ENCODE measurements at places on chromosomes 3 and 15.
A peak's percentile ranks its signal among the peaks of the same experiment; 100 is the strongest.

- peak; percentile 91 for DNase-seq
These were observed 1.4 kb upstream of the RAD18 start for GRCh38 chr3:8964436-8965370.

DNA sequence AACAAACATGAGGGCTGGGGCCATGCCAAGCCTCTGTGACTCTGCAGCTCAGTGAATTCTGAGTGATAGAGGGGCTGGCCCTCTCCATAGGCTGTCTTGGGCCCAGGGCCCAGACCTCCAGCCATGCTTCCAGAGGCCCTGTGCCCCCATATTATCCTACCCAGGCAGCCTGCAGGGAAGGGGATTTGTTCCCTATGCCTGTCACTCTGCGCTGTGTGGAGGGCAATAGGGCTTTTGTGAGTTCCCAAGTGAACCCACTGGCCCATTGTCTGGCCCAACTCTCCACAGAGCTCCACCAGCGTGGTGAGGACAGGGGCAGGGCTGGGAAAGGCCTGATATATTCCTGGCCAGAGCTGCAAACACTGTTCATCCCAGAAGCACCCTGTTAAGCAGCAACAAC lies 113.2 kb downstream of the EPHB1 start:
- DNase-seq = no peak

- DNase-seq = peak; percentile 88
These were observed 22.2 kb downstream of the UACA start for GRCh38 chr15:70741107-70741531.

- no peak for DNase-seq
These were observed 153.8 kb downstream of the EBLN2 start for GRCh38 chr3:73215281-73215680.

GRCh38 chr3:197516517-197516889 lies 39.3 kb downstream of the BDH1 start:
- peak; percentile 100 for DNase-seq

DNA sequence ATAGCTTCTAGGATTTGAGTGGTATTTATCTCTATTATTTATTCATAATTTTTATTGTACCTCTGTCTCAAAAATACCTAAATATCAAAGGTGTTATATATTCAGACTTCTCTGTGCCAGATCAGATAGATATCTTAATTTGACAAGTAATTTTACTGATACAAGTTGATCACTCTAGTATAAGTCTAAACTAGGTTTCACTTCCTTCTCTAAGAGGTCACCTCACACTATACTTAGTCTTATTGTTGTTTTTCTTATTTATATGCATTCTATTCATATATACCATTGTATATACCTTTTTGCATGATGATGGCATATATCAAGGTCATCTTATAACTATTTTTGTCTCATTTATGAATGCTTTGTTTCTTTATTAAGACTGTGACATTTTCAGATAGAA lies 26.4 kb upstream of the HGD start:
- no peak for DNase-seq

DNA sequence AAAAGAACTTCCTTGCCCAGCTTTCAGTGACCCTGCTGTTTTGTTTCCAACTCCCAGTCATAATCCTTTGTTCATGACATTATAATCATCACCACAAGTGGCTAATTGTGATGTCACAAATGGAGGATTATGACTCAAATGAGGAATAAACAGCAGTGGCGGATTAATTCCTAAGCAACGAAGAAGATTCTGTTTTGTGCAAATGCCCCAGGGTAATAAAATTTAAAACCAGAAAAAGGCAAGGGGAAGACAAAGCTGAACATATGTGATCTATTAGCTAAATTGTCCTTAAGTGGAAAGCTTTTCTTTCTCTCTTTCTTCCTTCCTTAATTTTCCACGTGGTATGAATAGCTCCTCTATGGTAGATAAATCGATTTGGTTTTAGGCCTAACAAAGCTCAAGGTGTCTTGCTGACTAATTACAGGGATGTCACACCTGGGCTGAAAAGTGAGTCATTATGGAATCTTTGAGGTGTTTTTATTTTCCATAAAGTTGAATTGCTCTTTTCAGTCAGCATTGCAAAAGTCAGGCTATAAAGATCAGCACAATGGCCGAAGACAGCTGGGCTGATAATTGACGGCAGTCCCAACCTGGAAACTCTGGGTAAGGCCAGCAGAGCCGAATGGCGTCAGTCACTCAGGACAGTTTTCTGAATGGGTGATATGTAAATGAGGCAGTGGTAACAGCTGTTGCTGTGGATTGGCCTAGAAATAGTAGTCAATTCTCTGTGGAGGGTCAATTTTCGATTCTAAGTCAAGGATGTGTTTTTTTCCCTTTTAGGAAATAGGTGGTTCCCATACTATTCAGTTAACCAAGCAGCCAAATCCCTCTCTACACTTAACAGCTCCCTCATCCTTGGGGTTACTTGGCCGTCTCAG lies 121.5 kb downstream of the PTPRG start:
- peak; percentile 83 for DNase-seq

- DNase-seq = peak; percentile 52
These were observed 657.5 kb downstream of the GRM7 start for GRCh38 chr3:7518456-7518855.

DNA sequence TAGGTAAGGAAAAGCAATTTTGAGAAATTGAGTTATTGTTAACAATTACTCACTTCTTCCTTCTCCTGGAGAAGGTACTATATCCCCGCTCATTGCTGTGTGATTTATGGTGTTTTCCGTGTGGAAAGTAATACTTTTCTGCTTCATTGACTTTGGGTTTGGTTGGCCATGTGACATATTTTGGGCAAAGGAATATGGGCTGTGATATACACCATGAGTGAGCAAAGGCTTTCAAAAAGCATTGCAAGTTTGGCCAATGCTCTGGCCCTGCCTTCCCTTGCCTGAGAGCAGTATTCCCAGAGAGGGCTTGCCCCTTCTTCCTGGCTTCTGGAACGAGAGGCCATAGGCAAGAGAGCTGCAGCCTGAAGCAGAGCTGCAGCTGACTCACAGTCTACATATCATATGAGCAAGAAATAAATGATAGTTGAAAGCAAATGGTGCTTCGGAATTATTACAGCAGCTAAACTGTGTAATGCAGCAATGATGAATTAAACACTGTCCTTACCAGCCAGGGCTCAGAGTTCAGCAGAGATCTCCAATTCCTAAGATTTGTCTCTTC lies 216.8 kb upstream of the CD96 start:
- DNase-seq = no peak

DNA sequence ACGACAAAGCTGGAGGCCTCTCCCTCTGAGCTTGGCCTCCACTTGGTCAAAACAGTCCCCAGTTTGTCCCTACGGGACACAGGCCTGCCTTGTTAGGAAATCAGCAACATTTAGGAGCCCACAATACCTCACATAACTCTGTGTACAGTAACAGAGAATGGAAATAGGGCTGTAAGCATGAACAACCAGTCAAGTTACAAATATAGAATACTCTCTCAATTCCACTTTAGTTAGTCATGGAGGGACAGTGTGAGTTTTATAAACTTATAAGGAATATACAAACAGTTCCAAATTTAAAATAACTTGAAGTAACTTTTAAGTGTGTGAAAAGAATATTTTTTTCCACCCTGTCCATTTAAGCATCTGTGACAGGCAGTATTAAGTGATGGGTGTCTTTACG lies 129.4 kb downstream of the PGPEP1L start:
- DNase-seq = no peak

GRCh38 chr3:99895131-99895696 lies 77.6 kb downstream of the CMSS1 start:
- DNase-seq = no peak

DNA sequence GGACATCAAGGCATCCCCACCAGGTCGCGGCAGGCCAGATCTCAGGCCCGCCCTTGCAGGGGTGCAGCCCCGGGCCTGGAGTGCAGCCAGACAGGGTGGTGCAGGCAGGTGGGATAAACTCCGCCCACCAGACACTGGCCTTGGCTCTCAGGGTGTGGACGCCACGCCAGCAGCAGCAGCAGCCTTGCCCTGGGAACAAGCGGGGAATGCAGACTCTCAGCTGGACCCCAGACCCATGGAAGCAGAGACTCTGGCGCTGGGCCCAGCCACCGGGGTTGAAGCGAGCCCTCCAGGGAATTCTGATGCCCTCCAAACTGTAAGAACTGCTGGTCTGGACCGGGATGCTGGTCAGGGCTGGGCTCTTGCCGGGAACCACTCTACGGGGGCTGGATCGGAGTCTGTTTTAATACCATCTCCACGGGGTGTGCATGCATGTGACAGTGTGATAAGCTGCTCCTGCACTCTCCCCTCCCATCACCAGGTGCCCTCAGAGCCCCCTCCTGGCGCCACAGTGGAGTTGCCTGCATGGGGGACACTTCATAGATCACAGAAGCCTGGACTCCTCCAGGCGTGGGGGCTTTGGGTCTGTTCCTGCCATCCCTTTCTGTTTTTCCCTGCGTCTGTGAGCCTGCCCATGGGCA lies 142.7 kb downstream of the NSMCE3 start:
- DNase-seq = no peak

DNA sequence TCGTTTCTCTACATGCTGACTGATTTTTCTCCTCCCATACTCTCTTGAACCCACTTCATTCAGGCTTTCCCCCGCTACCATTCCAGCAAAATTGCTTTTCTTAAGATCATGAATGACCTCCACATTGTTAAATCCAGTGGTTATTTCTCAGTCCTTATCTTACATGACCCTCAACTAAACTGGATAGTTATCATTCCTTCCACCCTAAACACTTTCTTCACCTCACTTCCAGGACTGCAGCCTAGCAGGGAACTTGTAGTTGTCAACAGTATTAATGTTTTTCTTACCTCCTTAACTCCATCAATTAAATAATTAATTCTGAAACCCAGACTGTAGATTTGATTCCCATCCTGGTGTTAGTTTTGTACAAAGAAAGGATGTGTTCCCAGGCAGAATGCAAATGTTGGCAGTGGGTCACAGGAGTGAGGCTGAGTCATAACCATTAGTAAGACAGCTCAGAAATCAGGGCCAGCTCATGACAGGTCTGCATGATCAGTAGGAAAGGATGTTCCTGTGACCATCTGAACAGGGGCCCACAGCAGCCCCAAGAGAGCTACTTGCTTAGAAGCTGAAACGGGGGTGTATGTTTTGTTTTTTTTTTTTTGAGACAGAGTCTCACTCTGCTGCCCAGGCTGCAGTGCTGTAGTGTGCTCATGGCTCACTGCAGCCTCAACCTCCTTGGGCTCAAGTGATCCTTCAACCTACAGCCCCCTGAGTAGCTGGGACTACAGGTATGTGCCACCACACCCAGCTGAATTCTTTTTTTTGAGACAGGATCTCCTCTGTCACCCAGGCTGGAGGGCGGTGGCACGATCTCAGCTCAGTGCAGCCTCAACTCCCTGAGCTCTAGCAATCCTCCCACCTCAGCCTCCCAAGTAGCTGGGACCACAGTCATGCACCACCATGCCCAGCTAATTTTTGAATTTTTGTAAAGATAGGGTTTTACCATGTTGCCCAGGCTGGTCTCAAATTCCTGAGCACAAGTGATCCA lies 9.1 kb downstream of the BCL2L10 start:
- peak; percentile 95 for DNase-seq

DNA sequence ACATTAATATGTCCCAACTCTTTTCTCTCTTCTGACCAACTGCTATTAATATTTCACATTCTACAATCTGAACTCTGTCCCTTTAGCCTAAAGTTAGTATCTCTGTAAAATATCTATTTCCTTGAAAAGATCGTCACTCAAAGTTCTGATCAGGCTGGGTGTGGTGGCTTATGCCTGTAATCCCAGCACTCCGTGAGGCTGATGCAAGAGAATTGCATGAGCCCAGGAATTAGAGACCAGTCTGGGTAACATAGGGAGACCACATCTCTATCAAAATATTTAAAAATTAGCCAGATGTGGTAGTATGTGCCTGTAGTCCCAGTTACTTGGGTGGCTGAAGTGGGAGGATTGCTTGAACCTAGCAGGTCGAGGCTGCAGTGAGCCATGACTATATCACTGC lies 695.6 kb downstream of the MCTP2 start:
- no peak for DNase-seq

DNA sequence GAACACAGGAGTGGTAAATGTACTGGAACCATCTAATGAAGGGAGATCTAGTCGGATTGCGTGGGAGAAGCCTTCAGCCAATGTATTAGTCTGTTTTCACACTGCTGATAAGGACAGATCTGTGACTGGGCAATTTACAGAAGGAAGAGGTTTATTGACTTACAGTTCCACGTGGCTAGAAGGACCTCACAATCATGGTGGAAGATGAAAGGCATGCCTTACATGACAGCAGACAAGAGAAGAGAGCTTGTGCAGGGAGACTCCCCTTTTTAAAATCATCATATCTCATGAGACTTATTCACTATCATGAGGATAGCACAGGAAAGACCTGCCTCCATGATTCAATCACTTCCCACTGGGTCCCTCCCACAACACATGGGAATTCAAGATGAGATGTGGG lies 17.0 kb downstream of the HRG start:
- DNase-seq = no peak

GRCh38 chr3:42802876-42803413 lies 1.3 kb downstream of the HIGD1A start:
- DNase-seq = no peak

DNA sequence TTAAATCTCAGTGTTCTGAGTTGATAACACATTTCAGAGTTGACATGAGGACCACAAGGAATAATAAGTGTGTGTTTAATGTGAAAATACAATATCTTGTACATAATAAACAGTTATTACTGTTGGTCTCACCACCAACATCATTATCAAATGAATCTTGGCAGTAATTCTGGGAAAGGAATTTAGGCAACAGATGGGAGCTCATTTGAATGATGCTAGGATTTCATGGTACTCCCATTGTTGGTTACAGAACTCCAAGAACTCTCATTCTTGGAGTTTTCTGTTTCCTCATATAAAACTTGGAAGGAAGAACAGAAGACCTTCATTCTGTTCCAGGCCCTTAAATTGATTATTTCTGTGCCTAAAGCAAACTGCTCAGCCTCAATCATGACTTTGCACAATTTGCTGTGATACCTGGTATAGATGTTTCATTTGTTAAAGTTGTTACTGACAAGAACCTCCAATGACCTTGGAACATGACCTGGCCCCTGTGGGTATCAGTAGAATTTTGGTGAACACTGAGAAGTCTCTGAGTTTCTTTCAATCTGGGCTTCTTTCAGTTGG lies 385.8 kb downstream of the LPP start:
- DNase-seq = no peak

DNA sequence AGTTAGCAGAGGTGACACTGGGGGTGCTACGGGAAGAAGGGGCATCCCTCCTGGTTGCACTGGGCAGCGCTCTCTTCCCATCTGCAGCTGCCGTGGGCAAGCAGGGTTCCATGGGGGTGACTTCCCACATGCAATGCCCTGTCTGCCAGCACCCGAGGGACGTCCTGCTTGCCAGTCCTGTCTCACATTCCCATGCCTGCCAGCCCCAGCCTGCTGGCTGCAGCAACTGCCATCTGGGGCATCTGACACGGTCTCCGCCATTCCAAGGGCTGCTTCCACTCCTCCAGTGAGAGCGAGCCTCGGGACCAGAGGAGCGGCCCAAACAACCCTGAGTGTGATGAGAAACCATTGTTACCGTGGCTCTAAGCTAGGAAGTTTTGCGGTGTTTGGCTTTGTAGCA lies 45.4 kb upstream of the RPL32 start:
- no peak for DNase-seq

DNA sequence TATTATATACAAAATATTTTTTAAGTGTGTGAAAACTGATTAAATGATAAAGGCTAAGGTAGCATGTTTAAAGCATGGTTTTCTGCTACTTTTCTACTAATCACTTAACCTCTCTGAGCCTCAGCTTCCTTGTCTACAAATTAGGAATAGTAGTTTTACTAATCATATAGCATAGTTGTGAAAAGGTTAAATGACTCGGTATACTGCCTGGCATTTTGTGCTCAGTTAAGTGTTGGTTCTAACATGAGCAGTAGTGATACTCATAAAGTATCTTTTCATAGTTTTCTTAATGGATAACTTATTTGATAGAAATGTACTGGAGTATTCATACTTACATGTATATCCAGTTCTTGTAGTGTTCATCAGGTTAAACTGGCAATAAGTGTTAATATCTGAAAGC lies 13.6 kb downstream of the RASA2 start:
- no peak for DNase-seq

Measured in epithelial cell of esophagus (primary cell).